Activated CD4-positive, alpha-beta T cell treated with anti-CD3 and anti-CD28 coated beads, Interleukin-2, amount 10 ng/mL, durations not matched to agents 24 days and 14 days (primary cell): ENCODE measurements at places on chromosomes 12 and 14. TPM values are rescaled to one million over a fixed set of nuclear protein-coding genes. Genes with fewer than 3 reads are reported as not detected.

DNA sequence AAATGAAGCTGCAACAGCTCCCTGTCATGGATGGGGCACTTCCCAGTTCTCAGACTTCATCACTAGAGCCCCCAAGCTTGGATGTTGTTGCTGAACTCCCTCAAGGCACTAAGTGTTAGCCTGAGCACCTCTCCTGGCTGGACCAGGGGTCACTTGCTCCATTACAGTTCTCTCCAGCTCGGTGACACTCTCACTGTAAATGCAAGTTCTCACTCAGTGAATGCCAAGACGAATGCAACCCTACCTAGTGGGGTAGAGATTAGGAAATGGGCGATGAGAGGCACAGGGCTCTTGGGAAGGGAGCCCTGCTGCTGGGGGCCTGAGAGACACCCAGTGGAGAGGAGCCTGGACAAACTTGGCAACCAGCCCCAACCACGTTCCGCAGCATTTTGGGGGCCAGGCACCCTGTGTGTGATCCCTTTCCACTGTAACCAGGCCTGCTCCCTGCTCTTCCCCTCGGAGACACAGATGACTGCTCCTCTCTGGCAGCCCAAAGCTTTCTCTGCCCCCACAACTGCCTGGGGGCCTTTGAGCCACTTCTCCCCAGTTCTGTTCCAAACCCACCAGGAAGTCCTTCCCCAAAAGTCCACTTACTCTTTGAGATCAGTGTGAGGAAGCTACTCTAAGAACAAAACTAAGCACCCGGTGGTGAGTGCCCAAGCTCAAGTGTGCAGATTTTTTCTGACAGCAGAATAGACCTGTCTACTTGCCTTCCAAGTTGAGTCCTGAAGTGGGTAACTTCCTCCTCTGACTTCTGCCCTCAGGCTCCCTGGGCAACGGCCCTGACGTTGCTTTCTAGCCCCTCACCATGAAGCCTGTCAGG lies 8.0 kb upstream of the SELPLG start:
- DNase-seq: no peak

- no peak for DNase-seq
Observed at GRCh38 chr12:27101290-27101689, 18.9 kb upstream of the C12orf71 start.

DNA sequence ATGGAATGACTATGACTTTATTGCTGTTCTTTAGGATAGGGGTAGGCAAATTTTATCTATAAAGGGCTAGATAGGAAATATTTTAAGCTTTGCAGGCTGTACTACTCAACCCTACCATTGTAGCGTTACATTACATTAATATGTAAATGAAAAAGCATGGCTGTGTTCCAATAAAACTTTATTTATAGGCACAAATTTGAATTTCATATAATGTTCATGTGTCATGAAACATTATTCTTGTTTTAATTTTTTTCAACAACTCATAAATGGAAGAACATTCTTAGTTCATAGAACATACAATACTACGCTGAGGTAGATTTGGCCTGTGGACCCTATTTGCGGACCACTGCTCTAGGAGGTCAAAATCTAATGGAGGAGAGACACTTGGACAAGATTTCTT lies 133.7 kb downstream of the SOX5 start:
- DNase-seq: no peak

GRCh38 chr14:89227496-89227836 lies 189.6 kb downstream of the FOXN3 start:
- DNase-seq: no peak

GRCh38 chr12:51994959-51995358 lies 11.8 kb upstream of the TAMALIN start:
- DNase-seq: no peak

DNA sequence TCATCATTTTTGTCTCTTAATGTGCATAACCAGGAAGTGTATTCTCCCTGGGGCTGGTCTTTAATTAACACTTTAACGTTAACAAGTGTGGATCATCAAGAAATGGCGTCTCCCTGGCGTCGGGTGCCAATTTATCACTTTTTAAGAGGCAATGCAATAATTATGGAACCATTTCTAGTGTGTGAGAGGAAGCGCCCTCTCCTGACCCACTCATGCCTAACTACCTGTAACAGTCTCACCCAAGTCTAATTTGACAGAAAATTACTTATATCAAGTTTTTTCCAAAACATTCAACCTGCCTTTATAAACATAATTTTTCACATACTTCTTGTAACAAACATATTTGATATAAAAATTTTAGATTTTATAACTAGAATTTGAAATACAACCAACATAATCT lies 905.3 kb upstream of the MDGA2 start:
- no peak for DNase-seq

GRCh38 chr12:46459861-46460545 lies 87.4 kb upstream of the SLC38A2 start:
- DNase-seq: peak; percentile 81

- DNase-seq: no peak
Observed at GRCh38 chr12:72502546-72502945, 230.4 kb downstream of the TRHDE start.

DNA sequence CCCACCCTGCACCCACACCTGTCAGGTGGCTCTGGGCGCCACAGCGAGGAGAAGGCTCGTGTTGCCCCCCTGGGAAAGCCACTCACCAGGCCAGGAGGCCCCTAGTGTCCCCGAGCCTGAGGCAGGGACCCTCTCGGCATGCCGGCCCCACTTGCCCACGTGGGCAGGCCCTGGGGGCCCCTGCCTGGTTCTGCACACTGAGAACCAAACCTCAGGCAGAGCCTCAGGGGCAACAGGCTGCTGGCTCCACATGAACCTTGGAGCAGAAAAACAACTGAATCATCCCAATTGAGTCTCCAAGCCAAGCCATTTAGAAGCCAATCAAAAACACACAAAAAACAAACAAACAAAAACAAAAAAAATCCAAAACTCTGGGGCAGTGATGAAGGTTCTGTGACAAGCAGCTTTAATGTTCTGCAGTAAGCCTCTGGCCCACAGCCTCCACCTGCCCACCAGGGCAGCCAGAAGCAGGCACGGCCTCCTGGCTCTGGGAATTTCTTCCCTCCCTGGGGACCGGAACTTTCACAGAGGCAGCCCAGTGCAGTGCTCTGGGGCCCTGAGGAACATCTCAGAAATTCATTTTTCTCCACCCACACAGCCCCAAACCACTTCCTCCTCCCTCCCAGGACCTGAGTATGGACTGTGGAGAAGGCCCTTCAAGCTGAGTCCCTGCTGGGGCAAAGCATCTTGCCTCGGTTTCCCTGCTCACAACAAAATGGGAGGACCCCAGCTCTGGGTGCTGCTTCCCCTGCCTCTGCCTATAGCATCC lies 90.2 kb downstream of the CHGA start:
- no peak for DNase-seq

- peak; percentile 68 for DNase-seq
Observed at GRCh38 chr12:123024819-123025391, 44.4 kb downstream of the ARL6IP4 start.

Gene C12orf50
- total RNA-seq: not detected in 2 replicates

Gene SOAT2
- not detected in 2 replicates for total RNA-seq

Gene ATG2B
- total RNA-seq: 22.8 and 26.1 TPM in 2 replicates
